ENCODE measurements at places on chromosomes 3 and 15. TPM values are rescaled to one million over a fixed set of nuclear protein-coding genes. Genes with fewer than 3 reads are reported as not detected.
A peak's percentile ranks its signal among the peaks of the same experiment; 100 is the strongest.

CPNE4 gene
- 0.12 TPM for total RNA-seq

LDHAL6B gene
- total RNA-seq, result not detected

HCLS1 gene
- not detected for total RNA-seq

FBLN2 gene
- not detected for total RNA-seq

DNA sequence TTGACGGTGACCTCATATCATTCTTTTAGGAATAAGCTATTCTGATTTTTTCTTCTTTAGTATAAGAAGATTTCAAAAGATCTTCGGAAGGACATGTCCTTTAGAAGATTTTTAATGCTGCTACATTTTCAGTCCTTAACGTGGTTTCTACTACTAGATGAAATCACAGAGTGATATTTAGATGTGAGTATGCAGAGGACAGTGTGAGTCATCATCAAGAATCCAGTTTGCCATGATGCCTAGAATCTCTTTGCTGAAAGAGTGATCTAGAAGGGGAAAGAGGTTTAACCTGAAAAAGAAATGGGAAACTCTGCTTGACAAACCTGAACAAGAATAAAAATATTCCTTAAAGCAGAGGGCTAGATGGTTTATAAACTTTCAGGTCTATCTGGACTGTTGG, 43.2 kb downstream of the SLC7A14 start:
- DNase-seq, result no peak

DNA sequence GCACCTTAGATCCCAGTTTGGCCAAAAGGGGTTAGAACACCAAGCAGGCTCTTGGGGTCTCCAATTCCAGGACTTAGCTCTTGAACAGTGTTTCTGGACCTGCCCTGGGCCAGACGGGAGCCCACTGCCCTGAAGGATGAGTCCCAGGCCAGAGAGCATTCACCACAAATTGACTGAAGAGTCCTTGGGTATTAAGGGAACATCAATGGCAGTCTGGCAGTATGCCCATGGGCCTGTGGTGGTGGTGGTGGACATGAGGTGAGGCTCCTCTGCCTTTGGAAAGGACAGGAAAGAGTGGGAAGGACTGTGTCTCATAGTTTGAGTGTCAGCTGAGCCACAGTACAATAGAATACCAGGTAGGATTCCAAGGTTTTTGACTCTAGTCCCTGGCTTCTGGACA, 960.0 kb downstream of the DIPK2A start:
- no peak for DNase-seq

- DNase-seq, result peak; percentile 38
Measured at GRCh38 chr3:168117059-168117458, 21.3 kb upstream of the GOLIM4 start.

- DNase-seq, result no peak
Measured at GRCh38 chr3:159904455-159904854, 84.2 kb upstream of the IL12A start.

GRCh38 chr3:52193065-52193464, 4.9 kb upstream of the ALAS1 start:
- DNase-seq, result no peak

DNA sequence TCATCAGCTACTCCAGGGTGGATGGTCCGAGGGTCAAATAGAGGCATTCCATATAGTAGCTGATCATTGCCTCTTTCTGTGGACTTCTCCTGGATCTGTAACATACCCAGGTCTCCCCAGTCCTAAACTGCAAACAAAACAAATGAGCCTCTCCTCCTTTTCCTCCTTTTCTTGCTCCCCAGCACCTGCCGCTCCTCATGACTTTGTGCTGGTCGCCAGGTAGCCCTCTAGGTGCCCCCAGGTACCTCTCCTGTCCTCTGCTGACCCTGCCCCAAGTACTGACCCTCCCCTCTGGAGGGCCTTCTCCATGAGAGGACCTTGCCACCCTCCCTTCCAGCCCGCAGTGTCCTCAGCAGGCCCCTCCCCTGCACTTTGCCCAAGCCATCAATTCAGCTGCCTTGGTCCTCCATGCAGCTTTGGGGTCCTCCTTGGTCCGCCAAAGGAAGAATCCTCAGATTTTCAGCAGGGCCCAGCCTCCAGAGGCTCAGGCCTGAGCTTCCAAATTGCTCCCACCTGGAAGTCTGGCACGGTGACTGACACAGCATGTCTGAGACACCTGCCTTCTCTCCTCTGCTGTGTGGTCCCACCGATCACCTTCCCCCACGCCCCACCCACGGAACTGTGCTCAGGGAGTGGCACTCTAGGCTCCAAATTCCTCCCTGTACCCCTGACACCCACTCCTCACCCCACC, 111.0 kb downstream of the LRRK1 start:
- DNase-seq, result no peak

DNA sequence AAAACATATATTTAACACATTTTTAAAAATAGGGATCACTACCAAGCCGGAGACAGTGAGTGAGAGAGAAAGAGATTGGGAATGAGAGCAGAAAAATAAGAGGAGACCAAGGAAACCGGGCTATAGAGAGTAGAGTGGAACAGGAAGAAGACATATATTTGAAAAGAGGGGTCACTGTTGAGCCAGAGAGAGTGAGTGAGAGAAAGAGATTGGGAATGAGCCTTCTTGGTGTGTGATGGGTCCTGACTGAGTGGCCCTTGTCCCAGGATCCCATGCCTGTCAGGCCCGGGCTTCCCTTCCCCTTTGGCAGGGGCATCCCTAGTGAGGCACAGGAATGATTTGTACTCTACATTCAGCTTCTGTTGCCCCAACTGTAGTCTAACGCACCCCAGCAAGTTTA, 646.6 kb downstream of the NTRK3 start:
- no peak for DNase-seq

- no peak for DNase-seq
Measured at GRCh38 chr15:69436951-69437350, 15.7 kb upstream of the RPLP1 start.

DNA sequence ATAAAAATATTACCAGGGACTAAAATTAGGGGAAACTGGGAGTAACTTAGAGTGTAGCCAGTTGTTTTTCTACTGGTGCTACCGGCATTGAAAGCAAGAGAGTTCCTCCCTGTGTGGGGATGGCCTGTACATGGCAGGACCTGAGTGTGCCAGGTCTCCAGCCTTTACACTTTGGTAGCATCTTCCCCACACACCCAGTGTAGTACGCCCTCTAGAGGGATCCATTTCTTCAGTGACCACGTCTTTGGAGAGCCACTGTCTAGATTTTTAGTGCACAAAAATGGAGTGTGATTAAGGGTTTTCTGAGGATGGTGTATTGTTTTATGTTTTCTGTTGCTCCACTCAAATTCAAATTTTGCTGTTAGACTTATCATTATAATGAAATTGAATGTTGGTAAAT, 507.0 kb upstream of the TPRG1 start:
- peak; percentile 48 for DNase-seq

- DNase-seq, result no peak
Measured at GRCh38 chr15:66955871-66956585, 109.4 kb upstream of the SMAD3 start.

Measured in H4 (cell line).